ENCODE measurements at places on chromosomes 2 and 18.

DNA sequence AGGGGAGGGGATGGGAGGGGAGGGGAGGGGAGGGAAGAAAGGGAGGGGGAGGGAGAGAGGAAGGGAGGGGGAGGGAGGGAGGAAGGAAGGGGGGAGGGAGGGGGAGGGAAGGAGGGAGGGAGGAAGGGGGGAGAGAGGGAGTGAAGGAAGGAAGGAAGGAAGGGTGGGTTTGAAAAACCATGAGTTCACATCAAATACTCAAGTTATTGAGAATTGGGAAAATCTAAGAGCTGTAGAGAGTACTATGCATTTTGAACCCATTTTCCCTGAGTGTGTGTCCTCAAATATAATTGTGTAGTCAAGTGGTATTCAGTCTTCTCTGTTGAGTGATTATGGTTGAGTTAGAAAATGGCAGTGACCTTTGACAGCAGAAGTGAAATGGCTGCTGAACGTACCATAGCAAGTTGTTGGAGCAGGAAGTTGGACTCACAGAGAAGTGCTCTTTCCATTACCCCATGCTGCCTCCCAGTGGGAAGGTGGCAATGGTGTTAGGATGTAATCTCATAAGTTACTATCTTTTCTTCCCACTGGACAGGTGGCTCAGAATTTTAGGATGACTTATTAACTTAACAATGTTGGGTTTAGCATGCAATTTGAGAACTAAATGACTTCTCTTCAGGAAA lies 214.6 kb downstream of the SETBP1 start:
- DNase-seq: no peak

GRCh38 chr2:191706791-191707190 lies 28.9 kb downstream of the NABP1 start:
- DNase-seq: no peak

DNA sequence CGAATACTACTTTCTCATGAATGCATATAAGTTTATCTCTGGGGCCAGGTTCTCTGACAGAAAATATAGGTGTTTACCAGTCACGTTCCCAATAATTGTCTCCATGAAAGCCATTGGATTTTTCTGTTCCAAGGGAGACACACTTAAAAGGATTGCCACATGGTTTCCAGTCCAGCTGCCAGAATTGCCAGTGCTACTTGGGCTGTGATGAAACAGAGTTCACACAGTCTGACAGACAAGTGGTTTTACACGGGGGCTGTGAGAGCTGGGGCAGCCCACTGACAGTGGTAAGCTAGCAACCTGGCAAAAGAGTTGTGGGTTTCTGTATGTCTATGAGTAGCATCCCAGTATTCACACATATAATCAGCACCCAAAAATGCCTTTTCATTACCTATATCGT lies 27.7 kb upstream of the ATRAID start:
- DNase-seq: no peak

DNA sequence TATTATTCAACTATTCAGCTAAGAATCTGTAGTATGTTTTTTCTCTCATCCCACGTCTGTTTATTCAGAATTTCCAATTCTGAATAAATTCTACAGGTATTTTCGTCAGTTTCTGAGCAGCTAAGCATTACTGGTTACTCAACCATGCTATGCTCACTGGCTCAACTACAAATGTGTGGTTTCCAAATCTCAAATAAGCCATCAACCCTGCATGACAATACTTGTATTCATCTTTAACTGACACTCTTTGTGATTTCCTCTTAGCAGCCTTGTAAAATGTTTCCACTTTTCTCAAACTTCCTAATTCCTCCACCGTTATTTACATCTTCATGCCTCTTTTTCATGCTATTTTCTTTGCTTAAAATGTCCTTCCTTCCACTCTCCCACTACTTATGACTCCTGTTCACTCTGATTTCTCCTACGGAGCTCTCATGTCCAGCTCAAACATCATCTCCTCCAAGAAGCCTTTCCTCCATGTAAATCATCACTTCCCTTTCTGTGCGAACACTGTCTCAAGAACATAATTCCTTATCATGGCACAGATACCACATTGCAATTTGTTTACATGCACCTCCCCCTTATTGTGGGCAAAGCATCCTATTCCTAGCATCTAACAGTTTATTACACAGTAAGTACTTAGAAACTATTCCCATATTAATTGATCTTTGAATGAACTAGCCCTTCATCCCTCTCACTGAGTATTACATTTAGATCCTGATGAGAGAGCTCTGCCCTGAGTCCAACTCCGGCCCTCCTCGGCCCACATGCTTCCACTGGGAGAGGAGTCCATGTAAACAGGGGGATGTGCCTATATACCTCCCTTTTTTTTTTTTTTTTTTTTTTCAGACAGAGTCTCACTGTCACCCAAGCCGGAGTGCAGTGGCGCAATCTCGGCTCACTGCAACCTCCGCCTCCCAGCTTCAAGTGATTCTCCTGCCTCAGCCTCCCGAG lies 10.5 kb downstream of the CCDC88A start:
- no peak for DNase-seq

- no peak for DNase-seq
Measured at GRCh38 chr2:152349416-152349815, 14.4 kb downstream of the FMNL2 start.

GRCh38 chr2:138703242-138703641 lies 76.9 kb downstream of the NXPH2 start:
- no peak for DNase-seq

- DNase-seq: no peak
Measured at GRCh38 chr2:140880573-140880972, 1250.2 kb downstream of the LRP1B start.

DNA sequence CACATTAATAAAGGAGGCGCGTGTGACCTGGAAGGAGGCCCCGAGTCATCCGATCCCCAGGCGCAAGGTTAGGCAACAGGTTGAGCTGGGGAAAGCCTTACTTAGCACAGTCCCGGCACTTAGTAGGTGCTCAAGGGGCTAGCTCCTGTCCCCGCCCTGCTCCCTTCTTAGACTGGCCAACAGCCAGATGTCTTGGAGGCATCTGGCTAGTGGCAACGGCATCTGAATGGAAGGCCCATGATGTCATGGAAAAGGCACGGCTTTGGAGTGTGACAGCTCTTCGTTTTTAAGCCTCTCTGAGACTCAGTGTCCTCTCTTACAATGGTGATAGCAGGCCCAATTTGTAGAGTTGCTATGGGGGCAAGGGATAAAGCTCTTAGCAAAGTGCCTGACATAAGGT lies 258.3 kb downstream of the CYRIA start:
- no peak for DNase-seq

DNA sequence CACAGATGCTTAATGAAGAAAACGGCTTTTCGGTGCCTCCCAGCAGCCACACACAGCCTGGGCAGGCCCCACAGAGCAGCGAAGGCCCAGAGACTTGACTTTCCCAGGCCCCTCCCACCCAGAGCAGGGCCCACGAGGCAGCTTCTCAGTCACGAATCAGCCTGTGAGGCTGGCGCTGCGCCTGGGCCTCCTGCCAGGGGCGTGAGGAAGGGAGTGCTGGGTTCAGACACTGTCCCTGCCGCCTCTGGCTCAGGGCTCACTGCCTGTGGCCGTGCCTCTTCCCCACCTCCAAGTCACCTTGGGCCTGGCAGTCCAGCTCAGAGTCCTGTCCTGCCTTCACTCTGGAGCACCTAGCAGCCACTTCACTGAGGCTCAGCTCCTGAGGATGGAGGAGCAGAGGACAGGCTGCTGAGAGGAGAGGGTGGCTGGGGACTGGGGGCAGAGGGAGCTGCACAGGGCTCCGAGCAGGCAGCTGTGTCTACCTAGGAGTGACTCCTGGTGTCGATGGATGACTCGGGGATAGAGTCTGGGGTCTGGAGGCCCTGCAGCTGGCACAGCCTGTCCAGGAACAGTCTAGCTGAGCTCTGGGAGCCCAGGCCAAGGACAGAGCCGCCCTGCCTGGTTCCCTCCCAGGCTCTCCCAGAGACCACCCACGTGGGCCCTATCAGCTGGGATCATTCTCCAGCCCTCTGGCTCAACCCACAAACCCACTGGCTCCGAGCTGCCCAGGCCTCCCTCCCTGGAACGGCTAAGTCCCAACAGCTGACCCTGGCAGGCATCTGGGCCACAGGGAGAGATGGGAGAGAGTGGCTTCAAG lies 36.4 kb upstream of the FOSL2 start:
- no peak for DNase-seq

DNA sequence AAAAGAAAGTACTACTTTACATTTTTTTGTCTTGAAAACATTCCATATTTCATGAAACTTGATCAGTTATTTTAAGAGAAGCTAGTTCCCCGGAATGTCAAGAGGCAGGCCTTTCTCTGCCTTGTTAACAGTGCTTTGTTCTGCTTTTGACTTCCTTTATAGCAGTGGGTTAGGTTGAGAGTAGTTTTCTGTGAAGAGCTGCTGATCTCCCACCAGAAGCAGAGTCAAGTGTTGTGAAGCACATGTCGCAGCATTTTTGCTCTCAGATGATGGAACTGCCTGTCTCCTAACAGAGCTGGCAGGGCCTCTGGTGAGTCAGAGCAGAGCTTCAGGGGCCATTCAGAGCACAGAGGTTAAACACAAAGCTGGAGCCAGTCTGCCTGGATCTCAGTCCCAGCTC lies 871.8 kb downstream of the SLC4A3 start:
- DNase-seq: no peak

GRCh38 chr2:240664622-240665021 lies 18.1 kb downstream of the AQP12B start:
- no peak for DNase-seq

GRCh38 chr2:71643674-71644357 lies 190.5 kb downstream of the DYSF start:
- DNase-seq: no peak

GRCh38 chr2:205747829-205748386 lies 65.6 kb downstream of the NRP2 start:
- no peak for DNase-seq

GRCh38 chr2:221310730-221311129 lies 261.4 kb downstream of the EPHA4 start:
- DNase-seq: no peak

DNA sequence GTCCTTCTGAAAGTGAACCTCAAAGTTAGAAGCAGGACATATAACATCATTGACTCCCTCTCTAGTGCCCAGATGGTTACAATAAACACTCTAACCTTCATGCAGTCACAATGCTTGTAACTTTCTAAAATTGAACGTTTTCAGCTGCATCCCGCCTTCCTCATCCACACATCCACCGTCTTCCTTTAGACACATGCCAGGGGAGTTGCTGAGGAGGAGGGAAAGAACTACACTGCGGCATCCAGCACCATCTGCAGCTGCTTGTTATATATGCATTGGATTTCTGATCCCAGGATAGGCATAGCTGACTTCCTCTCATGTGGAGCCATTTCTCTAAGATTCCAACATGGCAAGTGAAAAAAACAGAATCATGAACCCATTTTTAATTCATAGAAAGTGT lies 96.8 kb downstream of the FBXO15 start:
- no peak for DNase-seq

DNA sequence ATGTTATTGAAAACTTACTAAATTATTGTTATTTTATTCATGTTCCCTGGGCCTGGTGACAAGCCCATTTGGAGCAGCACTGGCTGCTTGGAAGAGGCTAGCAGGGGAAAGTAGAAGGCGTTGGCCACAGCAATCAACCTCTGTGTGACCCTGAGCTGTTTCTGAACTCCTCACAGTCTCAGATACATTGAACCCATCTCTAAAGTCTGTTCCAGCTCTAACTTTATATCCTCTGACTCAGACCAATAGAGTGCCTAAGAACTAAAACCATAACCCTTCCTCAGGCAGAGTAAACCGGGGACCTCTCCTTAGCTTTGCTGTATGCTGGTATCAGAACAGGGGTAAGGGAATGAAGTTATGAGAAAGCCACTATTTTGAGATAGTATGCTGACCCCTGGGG lies 96.4 kb upstream of the NOL4 start:
- no peak for DNase-seq

DNA sequence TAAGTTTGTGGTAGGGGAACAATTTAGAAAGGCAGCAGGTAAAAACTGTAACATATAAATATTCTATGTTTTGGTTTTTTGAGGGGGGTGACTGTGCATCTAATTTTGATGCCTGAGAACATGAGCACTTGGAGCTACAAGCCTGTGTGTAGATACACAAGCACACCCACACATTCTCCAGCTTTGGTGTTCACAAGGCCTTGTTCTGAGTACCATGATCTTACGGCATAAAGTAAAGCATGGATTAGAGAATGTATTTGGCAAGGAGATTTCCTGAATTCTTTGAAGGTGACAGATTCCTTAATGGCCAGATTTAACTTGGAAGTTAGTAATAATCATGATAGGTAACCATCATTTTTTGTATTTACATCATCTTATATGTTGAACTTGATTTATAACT lies 42.7 kb downstream of the MAP3K20 start:
- DNase-seq: no peak

Measured in stimulated activated CD8-positive, alpha-beta memory T cell treated with anti-CD3 and anti-CD28 coated beads, Interleukin-15, amount 100 ng/mL, for 48 hours (primary cell).